Astrocyte of the spinal cord (primary cell): ENCODE measurements at places on chromosomes 1 and 21.

DNA sequence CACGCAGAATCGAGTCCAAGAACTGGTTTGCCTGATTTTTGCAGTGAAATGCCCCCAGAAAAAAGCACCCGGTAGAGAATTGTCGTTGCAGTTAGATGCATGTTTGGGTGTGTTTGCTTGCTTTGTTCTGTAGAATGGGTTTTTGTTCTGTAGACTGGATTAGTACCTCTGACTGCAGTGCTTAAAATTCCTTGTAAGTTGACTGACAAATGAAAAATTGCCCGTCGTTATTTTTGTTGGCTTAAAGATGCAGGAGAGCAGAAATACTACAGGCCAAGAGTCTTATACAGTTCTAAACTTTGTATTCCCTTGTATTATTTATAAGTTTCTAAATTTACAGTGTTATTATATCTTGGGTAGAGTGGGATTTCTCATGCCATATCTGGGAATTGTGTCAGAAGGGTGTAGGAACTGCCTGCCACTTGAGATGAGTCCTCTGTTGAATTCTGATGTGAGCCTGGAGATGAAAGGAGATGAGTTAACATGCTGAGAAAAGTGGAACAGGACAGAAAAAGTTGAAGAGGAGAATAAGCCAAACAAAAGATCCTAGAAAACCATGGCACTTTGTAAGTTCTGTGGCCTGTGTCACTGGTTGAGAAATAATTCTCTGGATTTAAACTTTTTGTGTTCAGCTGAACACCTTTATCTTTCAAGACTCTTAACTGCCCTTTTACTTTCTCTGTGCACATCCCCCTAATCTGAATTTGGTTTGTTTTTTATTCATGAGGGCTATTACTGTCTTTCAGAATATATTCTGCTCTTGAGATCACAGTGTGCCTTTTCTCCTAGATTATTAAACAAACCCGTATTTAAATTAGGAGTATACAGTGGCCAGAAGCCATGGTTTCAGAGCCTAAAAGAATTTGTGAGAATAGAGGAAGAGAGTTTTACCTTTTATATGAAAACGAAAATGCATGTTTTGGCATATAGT lies 1.4 kb downstream of the DESI2 start:
- DNase-seq, result peak; percentile 15

DNA sequence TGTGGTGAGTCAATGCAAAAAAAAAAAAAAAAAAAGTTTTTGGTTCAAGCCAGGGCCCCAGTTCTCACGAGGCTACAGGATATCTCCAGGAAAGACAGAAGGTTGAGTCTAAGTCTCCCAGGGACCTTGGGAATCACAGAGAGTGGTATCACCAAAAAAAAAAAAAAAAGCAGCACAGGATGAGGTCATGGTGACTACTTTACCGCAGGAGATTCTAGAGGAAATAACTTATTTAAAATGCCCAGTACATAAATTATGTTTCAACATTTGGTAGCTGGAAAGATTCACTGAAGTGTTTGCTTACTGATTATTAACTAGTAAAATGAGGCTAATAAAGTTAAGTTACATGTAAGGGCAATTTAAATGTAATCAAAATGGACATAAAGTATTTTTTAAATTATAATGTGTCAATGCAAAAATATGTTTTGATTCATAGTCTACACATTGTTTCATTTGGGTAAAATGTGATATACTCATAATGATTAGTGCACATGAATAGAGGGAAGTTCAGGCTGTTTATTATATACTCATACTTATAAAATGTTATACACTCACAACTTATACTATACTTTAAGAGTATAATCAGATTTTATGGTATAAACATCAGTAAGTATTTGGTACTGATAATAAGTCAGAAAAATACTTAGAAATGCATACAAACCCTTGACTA lies 84.1 kb downstream of the PLPPR5 start:
- DNase-seq, result peak; percentile 68

DNA sequence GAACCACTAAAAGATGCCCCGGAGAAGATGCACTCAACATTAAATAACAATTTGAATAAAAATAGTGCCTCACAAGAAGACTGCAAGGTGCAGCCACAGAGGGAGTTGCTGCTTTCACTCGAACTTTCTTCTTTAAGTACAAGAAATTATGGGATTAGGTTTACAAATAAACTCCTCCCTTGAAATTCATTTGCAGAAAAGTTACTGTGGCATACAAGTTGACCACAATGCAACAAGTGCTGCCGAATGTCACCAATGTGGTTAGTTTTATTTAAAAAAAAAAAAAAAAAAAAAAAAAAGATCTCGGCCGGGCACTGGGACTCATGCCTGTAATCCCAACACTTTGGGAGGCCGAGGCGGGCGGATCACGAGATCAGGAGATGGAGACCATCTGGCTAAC lies 76.8 kb upstream of the RAB4A start:
- DNase-seq, result no peak

GRCh38 chr1:39852214-39852791 lies 31.0 kb downstream of the TRIT1 start:
- DNase-seq, result no peak

DNA sequence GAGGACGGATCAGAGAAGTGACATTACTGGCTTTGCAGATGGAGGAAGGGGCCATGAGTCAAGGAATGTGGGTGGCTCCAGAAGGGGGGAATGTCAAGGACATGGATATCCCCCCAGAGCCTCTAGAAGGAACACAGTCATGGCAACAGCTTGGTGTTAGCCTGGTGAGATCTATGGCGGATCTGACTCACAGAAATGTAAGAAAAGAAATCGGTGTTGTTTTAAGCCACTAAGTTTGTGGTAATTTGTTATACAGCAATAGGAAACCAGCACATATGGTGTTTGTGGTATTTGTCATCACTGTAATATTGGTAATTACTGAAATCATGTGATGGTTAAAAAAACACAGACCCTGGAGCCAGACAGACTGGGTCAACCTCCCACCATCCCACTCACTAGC lies 236.2 kb downstream of the SETD4 start:
- peak; percentile 45 for DNase-seq

DNA sequence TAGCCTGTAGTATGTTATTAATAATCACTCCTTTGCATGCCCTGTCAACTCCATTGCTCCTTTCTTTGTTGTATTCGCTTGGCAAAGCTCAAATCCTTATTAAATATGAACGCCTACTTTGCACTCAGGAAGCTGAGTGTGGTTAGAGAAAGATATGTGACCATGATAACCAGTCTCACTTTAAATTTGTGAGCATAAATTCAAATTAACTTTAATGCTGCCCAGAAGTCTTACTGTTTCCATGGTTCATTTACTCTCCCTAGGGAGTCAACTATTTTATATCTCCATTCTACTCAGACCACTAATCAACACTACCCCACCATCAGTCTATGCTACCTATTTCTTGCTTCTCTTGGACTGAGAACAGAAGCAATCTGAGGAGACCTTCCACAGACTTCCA lies 12.1 kb upstream of the EPHX4 start:
- no peak for DNase-seq

DNA sequence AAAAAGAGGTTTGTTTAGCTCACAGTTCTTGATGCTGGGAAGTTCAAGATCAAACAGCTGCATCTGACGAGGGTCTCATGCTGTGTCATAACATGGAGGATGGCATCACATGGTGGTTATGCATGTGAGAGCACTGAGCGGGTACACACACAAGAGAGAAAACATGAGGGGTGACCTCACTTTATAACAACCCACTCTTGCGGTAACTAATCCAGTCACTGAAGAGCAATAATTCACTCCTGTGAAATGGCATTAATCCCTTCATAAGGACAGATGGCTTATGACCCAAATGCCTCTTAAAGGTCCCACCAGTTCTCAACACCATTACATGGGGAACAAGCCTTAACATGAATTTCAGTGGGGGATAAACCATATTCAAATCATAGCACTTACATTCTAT lies 23.2 kb upstream of the CHIT1 start:
- no peak for DNase-seq

- DNase-seq, result no peak
These were observed 32.8 kb downstream of the C2CD2 start for GRCh38 chr21:41921021-41921420.

GRCh38 chr1:76006234-76006633 lies 68.3 kb upstream of the ST6GALNAC3 start:
- peak; percentile 6 for DNase-seq

DNA sequence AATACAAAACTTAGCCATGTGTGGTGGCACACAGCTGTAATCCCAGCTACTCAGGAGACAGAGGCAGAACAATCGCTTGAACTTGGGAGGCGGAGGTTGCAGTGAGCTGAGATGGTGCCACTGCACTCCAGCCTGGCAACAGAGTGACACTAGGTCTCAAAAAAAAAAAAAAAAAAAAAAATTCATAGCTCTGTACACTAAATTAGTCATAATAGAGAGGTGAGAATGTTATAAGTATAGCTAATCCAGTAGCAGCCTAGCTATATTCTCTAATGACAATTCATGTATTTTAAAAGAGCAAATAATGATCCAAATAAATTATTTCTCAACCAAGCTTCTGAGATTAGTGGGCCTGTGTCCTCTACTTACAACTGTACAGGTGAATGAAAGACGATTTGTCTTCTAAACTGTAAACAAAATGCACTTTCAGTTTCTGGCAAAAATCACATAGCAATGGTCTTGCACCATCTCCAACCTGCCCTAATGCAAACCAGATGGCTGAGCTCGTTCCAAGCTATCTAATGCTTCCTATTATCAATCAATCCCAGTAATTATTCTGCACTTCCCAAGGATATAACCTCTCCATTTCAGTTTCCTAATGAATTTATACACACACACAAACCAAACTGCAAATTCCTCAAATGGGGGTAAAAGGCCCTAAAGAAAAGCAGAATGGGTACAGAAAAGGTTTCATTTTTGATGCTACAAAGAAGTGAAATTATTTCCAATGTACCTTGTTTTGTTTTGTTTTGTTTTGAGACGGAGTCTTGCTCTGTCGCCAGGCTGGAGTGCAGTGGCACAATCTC lies 56.5 kb downstream of the GATAD2B start:
- peak; percentile 47 for DNase-seq

DNA sequence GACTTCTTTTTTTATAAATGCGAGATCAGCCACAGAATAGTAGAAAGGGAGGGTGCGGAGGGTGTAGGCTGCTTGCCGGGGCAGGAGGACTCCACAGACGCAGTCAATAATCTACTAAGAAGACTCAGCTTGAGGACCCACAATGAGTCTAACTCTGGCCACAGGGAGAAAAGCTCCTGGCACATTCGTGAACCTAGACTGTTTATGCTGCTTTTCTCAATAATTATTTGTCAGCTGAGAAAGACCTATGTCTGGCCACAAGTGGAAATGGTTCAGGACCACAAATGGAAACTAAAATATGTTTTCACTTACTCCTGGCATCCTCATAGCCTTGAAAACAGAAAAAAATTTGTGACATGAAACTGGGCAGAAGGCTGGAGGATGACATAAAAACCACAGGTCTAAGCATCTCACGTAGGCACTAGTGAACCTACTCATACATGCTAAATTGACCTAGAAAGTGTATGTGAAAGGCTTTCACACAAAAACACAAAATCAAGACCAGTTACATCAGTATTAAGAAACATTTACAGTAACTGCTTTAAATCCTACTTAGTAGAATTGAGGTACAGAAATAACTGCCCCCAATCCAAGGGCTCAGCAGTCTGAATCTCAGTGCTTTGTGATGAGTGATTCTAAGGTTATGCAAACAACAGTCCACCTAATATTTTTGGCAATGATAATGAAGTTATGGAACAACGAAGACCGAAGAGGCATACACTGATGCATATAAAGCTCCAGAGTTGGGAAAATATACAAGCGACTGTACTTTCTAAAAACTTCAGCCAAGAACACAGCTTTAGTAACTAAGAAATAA lies 159.5 kb downstream of the SLC45A1 start:
- DNase-seq, result peak; percentile 72

DNA sequence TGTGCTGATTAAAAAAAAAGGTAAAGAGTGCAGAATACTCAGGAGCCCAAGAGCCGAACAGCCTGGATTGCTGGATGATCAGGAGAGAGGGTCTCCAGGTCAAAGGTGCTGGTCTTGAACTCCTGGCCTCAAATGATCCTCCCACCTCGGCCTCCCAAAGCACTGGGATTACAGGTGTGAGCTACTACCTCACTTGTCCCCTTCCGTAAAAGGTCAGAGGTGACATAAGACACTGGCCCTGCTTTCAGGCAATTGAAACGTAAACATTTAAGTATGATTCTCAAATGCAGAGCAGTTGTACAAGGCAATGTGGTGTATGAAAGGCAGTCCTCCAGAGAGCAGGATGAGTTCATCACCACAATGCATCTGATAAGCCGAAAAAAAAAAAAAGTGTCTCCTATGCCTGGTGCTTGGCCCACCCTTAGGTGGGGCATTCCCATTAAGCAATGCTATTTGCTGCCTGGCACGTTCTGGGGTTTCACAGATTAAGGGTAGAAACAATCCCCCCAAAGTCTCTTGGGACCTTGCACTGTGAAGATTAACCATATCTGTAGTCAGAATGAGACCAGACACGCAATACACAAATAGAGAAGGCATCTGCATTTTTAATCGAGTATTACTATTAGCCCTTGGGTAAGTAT lies 47.7 kb downstream of the PARP1 start:
- no peak for DNase-seq

- DNase-seq, result no peak
These were observed 847 bp downstream of the SELENON start for GRCh38 chr1:25800703-25801377.

DNA sequence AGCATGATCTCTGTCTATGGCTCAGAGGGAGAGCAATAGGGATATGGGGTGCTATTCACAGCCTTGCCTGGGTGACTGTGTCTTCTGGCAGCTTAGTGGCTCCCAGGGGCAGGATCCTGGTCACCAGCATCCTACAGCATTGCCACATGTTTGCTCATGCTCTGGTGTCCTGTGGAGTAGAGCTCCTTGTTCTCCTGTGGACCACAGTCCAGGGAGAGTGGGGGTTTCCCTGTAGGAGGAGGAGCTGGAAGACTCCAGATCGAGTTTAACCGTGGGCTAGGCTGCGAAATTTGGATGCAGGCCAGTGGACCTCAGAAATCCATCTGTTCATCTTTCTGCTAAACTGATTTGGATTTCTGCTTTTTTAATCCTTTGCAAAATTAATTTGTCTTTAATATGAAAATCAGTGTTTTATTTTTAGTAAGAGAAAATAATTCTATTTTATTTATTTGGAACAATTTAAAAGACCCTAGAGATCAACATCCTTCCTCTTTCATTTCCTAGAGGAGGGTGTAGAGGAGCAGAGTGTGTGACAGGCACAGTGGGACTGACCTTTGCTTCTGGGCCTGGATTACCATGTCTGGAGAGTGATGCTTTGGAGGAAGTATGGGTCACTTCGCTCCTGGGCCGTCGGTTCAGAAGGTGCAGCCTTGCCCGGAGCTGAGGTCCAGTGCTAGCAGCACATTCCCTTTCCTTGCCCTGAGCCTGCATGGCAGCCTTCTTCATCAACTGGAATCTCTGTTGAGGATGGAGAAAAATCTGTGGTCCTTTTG lies 17.4 kb downstream of the ADARB1 start:
- peak; percentile 25 for DNase-seq

DNA sequence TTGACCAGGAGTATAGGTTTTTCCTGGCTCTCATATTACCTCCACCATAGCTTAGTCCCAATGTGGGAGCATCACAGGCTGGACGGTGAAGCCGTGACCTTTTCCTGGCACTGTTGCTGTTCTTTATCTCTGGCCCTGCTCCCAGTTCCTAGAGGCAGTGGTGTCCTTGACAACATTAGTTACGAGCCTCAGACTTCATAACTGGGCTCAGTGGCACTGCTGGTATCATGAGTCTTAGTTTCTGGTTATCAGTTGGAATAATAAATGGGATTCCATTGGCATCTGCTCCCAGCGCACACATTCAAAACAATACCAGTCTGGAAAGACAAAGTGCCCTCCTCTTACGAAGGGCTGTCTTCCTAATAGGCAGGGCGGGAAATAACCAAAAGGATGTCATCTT lies 8.0 kb downstream of the RNPEP start:
- DNase-seq, result no peak

- no peak for DNase-seq
These were observed 621.7 kb downstream of the MATN1 start for GRCh38 chr1:30101487-30102227.
